ENCODE measurements at places on chromosomes 2 and 18.

- DNase-seq: no peak
These were observed 178.4 kb upstream of the FN1 start for GRCh38 chr2:215614296-215614695.

GRCh38 chr18:57801325-57801724 lies 1.8 kb downstream of the ATP8B1 start:
- DNase-seq: no peak

DNA sequence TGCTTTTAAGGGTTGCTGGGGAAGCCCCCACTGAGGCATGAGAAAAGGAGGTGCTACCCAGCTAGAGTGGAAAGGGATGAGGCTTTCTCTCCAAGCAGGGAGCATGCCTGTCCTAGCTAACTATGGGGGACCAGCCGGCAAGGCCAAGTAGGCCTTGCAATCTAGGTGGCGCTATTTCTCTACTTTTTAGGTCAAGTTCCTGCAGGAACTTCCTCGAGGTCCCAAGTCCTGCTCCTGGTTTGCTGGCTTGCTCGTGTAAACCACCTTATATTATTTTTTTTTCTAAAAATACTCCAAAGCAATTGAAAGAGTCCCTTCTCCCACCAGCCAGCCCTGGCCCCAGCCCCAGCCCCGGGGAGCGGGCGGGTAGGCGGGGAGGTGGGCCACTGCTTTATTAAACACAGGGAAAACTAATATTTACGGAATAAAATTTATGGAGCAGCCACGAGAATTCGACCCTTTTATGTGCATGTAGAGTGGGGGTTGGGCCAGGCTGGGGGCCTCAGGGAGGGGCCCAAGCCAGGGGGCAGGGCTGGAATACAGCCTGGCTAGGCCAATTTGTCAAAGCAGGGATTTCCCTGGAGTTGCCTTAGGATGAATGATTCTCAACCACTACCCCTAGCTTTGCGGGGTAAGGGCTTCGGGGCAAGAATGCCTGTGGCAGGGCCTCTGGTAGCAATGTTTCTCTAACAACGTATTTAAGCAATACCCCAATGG lies 12.8 kb upstream of the IHH start:
- DNase-seq: no peak

DNA sequence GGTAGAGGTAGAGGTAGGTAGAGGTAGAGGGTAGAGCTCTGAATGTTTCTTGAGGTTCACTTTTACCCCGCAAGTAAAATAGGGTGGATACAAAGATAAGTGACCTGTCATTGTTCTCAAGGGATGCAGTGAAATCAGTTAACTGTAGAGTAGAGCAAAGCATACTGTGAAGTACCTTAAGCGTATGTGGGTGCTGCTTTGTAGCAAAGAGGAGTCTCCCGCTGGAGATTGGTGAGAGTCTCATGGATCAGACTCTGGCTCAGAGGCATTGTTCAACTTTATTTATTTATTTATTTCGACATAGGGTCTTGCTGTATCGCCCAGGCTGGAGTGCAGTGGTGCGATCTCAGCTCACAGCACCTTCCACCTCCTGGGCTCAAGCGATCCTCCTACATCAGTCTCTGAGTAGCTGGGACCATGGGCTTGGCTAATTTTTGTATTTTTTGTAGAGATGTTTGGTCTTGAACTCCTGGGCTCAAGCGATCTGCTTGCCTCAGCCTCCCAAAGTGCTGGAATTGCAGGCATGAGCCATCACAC lies 38.7 kb downstream of the MTA3 start:
- DNase-seq: no peak

DNA sequence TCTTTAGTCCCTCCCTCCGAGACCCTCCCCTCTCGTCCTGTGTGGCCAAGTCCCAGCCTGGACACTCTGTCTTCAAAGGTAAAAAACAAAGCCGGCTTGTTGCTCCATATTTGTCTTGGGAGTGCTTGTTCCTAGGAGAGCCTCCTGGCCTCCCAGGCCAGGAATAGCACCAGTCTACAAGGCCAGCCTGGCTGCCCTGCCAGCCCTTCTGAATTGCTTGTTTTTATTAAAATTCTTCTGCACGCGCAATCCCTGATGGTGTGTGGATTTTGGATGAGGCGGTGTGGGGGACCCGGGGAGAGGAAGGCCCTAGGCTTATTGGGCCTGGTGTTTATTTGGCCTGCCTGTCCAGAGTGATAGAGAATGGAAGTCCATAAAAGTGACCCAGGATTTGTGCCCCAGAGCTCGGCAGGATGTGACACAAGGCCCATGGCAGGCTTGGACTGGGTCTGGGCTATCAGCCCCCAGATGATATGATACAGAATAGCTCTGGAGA lies 297.3 kb downstream of the CYP26B1 start:
- DNase-seq: no peak
